ENCODE measurements at places on chromosomes 2 and 18.

GRCh38 chr2:233973786-233974185 is 56.6 kb downstream of the TRPM8 start:
- no peak for DNase-seq

GRCh38 chr2:163613266-163613731 is 122.5 kb downstream of the FIGN start:
- DNase-seq: no peak

- no peak for DNase-seq
Measured at GRCh38 chr2:74551530-74551929, 2.2 kb downstream of the LOXL3 start.

GRCh38 chr2:200184748-200185627 is 121.5 kb upstream of the SPATS2L start:
- DNase-seq: no peak

DNA sequence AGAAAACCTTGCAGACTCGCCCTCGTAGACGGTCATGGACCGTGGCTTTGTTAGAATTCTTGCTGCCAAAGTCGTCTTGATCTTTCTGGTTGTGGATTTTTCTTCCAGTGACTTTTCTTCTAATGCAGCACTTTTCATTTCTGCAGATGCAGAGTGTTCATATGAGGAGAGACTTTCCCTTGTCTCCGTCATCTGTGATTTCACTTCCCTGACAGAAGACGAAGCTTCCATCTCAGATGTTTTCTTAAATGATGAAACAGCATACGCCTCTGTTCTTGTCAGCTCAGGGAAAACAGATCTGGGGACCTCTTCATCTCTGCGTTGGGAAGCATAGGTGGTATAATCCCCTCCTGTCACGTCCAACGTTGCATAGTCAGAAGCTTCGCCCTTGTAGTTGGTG is 50.9 kb downstream of the PLEKHA3 start:
- DNase-seq: no peak

DNA sequence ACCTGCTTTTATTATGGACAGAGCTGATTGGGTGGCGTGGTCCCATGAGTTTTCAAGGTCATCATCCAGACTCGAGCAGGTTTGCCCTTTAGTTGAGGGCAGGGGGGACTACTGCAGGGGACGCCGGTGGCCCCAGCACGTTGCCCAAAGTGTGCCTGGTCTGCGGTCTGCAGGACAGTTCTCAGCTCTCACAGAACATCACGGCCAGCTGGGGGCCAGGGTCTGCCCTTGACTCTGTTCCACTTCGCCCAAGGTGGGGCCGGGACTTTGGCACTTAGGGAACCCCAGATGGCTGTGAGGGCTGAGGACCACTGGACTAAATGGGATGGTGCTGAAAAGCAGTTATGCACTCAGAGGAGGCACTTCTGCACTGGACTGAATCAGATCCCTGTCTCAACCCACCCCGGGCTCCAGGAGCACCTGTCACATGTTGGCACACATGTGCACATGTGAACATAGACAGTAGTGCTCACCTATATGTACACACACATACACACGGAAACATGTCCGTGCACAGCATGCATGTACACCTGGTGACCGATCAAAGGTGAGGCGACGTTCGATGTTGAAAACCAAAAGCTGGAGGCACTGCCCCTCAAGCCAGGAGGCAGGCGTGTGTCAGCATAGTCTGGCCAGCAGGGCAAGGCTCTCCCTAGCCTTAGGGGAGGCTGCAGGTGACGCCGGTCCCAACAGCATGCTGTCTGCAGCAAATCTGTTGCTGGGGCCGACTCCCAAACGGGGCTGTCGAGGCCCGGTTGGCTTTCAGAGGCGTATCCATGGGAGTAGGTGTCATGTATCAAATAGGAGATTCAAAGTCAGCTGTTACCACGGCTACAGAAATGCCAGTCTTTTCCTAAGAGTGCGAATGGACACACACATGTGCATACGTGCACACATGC is 10.2 kb downstream of the ANO7 start:
- DNase-seq: no peak

DNA sequence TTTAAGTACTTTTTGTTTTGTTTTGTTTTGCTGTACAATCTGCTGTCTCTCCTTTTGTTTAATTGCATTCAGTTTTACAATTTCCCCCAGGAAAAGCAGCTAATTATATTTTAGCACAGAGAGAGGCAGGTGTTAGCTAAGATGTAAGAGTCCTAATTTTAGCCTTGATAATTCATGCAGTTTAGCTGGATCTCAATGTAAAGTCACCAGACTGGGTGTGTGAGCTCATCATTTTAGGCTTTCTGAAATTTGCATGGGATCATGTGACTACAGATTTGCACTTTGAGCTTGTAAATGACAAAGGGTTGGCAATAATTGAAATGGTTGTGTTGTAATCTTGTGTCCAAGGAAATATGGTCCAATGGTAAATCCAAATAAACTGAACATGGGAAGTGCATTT is 68.5 kb downstream of the ETAA1 start:
- DNase-seq: no peak

DNA sequence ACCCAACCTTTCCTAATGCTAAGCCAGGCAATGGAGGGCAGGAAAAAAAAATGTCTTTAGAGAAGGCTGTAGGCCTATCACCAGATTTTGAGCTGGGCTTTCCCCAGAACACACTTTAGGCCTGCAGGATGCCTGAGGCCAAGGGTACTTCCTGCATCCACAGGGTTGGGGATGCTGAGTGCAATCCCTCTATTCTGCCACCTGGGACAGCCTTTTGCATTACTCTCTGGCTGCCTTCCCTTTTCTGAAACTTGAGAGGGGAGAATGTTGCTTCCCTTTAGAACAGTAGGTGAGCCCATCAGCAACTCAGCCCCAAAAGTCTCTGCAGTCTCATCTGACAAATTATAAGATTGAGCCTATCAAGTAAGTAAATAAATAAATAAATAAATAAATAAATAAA is 195.2 kb downstream of the SLC8A1 start:
- DNase-seq: no peak

- no peak for DNase-seq
Measured at GRCh38 chr2:68274022-68274421, 21.7 kb upstream of the PPP3R1 start.

GRCh38 chr2:29012211-29012681 is 31.1 kb downstream of the TOGARAM2 start:
- DNase-seq: peak; percentile 37

- DNase-seq: no peak
Measured at GRCh38 chr2:237143118-237143517, 57.4 kb downstream of the COPS8 start.

DNA sequence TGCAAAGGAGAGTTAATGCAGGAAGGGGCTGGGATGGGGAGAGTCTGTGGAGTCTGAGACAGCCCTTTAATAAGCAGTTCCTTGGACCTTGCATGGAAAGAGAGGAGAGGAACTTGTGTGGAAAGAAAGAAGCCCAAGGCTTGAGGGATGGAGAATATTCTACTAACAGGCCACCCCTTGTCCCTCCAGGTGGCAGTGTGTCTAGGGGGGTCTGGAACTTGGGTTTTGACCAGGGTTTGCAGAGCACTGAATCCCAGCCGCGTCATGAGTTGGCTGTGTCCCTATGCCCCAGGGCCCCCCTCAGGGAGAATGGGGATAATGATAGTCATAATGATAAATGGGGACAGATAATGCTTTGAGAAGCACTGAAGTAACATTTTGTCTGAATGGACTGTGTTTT is 15.0 kb downstream of the TCF7L1 start:
- no peak for DNase-seq

DNA sequence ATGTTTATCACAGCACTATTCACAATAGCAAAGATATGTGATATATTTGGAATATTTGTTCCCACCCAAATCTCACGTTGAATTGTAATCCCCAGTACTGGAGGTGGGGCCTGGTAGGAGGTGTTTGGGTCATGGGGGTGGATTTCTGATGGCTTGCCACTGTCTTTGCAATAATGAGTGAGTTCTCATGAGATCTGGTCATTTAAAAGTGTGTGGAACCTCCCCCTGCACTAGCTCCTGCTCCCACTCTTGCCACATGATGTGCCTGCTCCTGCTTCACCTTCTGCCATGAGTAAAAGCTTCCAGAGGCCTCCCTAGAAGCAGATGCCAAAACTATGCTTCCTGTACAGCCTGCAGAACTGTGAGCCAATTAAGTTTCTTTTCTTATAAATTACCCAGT is 72.2 kb upstream of the DYNC1I2 start:
- DNase-seq: no peak

- DNase-seq: no peak
Measured at GRCh38 chr2:28506112-28506910, 10.5 kb downstream of the PLB1 start.

- no peak for DNase-seq
Measured at GRCh38 chr2:154850532-154850931, 152.0 kb downstream of the KCNJ3 start.

- DNase-seq: no peak
Measured at GRCh38 chr2:30688956-30689401, 118.3 kb downstream of the CAPN13 start.

DNA sequence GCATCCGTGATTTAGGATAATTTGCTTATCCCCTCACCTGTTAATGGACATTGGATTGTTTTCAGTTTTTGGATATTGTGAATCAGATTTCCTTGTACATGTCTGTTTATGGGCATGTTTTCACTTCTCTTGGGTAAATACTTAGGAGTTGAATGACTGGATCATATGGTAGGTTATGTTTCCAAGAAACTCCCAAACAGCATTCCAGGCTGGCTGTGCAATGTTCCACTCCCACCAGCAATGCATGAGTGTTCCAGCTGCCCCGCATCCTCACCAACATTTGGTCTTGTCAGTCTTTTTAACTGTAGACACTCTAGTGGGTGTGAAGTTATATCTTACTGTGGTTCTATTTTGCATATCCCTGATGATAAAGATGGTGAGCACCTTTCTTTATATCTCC is 8.9 kb upstream of the LRRFIP1 start:
- DNase-seq: no peak

DNA sequence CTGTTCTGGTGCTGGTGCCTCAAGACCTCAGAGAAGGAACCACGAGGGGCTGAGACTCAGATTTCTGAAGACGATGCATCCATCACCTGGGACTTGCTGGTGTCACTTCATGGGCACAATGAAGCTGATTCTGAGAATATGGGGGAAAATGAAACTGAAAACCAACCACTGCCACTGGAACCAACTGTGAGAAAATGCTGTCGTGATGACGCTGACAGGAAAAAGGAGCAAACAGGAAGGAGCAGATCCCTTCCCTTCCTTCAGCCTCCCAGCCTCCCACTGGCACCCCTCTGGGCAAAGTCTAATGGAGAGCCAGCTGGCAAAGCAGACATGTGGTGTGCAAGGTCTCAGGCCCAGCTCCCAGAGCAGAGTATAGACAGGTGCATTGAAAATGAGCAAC is 109.7 kb downstream of the FOXI3 start:
- no peak for DNase-seq

GRCh38 chr18:72502671-72503431 is 41.3 kb downstream of the CBLN2 start:
- DNase-seq: no peak

GRCh38 chr2:241777170-241777685 is 606 bp downstream of the GAL3ST2 start:
- no peak for DNase-seq

DNA sequence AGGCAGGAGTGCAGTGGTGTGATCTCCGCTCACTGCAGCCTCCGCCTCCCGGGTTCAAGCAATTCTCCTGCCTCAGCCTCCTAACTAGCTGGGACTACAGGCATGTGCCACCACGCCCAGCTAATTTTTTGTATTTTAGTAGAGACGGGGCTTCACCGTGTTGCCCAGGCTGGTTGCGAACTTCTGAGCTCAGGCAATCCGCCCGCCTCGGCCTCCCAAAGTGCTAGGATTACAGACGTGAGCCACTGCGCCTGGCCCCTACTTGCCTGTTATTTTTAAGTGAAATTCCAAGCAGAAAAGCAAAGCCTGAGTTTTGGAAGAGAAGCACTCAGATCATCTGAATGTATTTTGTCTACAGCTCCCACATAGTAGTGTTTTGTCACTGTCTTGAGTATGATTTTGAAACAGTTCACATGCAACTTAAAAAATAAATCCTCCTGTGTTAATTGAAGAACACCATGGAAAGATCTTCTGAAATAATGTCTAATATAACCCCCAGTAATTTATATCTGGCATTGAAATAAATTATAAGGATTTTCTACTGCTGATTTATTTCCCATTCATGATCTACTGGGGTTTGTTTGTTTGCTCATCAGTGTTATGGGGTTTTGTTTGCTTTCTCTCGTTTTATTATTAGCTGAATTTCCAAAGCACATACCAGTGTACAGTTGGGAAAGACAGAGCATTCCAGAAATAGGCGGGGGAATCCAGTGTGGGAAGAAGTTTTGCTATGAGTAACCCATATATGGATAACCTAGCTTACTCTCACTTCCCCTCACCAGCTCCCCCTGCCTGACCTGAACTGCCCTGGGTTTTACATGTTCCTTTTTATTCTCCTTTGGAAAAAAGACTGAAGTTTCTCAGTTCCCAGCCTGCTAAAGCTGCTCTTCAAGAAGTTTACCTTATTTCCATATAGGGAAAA is 80.1 kb upstream of the MAP3K20 start:
- DNase-seq: no peak

DNA sequence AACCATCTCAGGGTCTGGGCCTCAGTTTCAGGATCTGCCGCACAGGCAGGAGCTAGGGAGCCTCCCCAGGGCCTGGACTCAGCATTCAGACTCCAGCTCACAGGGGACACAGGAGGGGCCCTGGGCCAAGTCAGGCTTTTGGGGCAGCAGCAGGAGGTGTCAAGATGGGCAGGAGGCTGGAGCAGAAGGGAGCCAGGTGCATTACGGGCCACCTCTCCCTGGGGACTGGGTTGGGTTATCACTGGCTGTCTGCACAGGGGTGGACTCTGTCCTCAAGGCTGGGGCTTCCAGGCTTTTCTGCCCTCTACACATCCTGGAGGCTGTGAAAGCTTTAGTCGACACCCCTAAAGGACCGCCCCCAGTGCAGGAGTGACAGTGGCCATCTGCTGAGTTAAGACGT is 20.0 kb downstream of the AQP12A start:
- DNase-seq: no peak

DNA sequence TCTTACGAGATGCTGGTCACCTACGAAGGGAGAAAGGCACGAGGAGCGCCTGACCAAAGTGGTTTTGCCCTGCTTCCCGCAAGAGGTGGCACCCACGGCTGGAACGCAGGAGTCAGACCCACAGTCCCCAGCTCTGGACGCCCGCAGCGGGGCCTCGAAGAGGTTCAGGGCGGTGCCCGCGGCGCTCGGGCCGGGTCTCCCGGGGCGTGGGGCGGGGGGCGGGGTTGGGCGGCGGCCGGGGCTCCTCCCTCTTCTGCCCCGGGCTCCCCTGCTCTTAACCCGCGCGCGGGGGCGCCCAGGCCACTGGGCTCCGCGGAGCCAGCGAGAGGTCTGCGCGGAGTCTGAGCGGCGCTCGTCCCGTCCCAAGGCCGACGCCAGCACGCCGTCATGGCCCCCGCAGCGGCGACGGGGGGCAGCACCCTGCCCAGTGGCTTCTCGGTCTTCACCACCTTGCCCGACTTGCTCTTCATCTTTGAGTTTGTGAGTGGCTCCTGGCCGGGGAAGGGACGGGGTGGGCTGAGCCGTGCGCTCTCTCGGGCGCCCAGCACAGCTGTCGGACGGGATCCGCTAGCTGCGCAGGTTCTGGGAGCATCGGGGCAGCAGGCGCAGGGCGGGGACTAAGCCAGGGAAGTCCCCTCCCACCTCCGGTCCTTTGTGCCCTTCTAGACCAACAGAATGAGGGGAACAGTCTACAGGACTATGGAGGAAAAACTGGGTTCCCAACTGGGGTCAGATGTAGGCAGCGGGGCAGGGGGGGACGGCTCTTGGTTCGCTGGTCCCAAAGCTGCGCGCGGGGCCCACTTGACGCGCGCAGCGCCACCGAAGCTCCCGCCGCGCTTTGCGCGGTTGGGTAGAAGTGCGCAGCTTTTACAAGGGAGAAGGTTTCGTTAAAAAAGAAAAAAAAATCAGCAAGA is at the start of gene MAL:
MAL (plus strand) TSS at position 303 of the 914 bp plus-strand sequence; CDS start at position 388, 85 bp downstream.
- peak; percentile 25 for DNase-seq
